ENCODE measurements at places on chromosomes 1 and 21.

DNA sequence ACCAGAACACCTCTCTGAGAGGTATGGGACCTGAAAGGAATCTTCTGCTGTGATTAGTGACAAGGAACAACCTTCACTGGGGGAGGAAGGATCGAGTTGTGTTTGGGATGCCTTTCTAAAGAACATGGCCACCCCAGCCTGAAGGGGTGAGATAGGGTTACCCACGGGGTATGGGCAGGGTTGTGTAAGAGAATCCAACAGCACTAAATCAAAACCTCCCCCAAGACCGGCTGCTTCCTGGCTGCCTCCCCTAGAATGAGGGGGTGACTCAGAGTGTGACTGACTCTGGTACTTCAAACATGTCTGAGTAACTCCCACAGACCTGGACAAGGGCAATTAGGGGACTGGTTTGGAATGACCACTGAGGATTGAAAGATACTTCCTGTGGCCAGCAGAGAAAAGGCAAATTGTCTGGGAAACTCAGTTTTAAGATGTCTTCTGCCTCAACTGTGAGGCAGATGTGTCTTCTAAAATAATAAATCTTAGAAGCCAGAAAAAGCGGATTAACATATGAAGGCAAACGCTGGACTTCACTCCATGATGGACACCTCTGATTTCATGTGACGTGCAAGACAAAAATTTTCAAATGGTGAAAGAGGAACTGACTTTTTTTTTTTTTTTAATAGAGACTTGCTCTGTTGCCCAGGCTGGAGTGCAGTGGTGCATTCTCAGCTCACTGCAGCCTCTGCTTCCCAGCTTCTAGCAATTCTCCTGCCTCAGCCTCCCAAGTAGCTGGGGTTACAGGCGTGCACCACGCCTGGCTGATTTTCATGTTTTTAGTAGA lies 6.7 kb upstream of the PTPN14 start:
- no peak for DNase-seq

DNA sequence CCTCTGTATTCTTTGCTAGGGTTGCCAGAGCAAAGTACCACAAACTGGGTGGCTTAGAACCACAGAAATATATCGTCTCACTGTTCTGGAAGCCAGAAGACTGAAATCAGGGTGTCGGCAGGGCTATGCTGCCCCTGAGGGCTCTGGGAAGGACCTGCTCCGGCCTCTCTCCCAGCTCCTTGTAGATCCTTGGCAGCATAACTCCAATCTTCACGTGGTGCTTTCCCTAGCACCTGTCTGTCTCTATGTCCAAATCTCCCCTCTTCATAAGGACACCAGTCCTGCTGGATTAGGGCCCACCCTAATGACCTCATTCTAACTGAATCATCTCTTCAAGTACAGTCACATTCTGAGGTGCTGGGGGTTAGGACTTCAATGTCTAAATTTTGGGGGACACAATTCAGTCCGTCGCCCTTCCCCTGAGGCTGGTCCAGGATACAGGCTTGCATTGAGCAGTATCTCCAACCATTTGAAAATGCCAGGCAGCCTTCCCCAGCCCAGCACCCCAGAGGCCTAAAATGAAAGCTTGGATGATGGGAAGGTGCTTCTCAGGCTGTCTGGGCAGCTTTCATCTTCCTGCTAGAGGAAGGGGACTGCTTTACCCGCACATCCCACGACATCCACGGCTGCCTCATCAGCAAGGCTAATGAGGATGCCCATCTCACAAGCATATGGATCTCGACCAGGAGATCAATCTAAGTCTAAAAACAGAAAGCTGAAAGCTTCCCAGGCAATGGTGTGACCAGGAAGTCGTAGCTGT lies 24.7 kb downstream of the TRIM67 start:
- no peak for DNase-seq

DNA sequence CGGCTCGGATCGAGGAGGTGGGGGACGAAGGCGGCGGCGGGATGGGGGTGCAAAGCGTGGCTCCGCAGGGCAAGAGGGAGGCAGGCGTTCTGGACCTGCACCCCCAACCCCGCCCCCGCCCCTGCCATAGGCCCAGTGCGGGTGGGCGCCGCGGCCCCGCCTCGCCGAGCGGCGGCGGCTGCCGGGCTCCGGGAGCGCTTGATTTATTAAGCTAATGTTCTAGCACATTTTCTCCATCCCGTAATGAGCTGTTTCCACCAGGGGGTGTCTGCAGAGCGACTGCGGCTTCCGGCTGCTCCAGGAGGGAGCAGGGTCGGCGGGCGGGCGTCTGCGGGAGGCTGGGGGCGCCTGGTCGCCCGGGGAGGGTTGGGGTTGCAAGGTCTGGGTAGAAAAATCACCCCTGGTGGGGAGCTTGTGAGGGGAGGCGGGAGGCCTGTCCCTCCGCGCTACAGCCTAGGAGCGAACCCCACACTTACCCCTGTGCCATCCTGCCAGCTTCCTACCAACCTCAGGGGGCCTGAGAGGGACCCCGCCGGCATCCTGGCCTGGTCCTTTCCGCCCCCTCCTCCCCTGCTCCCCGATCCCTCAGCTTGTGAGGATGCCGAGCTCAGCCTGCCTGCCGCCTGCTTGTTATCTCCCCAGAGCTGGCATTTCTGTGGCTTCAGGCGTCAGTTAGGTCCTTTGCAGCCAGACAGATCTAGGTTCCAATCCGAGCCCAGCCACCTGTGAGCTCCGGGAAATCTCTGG lies 48.5 kb upstream of the ACOT11 start:
- no peak for DNase-seq

GRCh38 chr1:178530502-178530901 lies 17.6 kb downstream of the TEX35 start:
- no peak for DNase-seq

DNA sequence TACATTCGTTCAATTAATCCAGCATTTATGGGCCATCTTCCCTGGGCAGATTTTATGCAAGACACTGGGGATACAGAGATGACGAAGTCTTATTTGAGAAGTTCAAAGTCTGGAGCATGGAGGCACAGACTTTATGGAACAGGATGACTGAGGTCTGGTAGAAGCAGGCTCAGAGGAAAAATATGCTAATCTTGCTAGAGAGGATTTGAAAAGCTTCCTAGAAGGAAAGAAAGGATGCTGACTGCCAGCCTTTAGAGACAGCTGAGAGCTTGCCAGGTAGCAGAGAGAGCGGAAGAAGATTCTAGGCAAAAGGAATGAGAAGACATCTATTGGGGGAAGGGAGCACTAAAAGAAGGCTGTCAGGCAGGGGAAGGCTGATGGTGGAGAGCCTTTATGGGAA lies 75.5 kb upstream of the ATP5PO start:
- no peak for DNase-seq

- DNase-seq: no peak
Measured at GRCh38 chr21:41926807-41927171, 27.0 kb downstream of the C2CD2 start.

GRCh38 chr21:41419921-41420862 lies 5.8 kb upstream of the MX1 start:
- DNase-seq: peak; percentile 81

DNA sequence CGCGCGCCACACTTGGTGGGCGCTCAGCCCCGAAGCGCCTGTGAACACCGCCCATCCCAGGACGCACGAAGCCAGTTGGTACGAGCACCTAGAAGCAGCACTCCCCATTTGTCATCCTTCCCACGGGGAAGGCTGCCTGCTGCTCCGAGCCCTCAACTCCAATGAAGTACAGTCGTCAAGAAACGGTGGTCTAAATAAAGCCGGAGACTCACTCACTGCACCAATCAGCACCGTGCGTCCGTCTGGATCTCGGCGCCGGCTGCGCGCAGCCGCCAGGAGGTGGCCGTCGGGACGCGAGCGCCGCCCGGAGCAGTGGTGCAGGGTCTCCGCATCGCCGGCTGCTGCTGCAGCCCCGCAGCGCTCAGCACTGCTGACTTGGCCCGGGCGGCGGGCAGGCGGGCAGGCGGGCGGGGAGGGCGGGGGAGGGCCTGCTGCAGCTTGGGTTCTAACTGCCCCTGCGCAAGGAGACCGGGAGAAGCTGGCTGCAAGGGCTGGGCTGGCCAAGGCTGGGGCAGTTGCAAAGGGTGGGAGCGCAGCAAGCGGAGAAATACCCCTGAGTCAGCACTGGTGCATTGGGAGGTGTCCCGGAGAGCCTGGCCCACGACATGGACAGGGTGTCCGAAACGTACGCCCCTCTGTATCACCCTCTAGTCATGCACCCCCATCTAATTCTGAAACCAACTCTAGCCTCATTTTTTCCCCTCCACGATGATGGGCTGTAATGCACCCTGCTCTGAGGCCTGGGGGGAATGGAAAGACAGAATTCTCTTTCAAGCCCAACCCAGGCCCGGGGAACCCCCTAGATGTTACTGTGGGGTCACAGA lies 35.8 kb upstream of the H6PD start:
- no peak for DNase-seq

GRCh38 chr1:165416876-165417275 lies 28.1 kb downstream of the RXRG start:
- no peak for DNase-seq

GRCh38 chr1:211613108-211613947 lies 34.4 kb upstream of the SLC30A1 start:
- DNase-seq: no peak

DNA sequence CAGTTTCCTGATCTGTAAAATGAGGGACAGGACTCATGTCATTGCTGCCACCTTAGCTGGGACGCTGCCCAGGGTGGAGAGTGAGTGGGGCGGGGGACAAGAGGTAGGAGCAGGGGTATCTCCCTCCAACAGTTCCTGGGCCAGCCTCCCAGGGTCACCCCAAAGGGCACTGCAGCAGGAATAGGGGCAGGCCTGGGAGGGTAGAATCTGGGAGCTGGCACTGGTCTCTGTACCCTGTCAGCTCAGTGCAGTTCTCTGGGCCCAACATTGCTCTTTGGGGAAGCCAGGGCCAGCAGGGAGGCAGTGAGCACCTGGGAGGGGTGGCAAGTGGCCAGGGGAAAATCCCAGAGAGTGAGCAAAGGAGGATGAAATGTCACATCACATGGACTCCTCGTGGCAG lies 55.8 kb downstream of the ELK4 start:
- DNase-seq: no peak

GRCh38 chr1:8987881-8988617 lies 38.2 kb downstream of the SLC2A7 start:
- no peak for DNase-seq

DNA sequence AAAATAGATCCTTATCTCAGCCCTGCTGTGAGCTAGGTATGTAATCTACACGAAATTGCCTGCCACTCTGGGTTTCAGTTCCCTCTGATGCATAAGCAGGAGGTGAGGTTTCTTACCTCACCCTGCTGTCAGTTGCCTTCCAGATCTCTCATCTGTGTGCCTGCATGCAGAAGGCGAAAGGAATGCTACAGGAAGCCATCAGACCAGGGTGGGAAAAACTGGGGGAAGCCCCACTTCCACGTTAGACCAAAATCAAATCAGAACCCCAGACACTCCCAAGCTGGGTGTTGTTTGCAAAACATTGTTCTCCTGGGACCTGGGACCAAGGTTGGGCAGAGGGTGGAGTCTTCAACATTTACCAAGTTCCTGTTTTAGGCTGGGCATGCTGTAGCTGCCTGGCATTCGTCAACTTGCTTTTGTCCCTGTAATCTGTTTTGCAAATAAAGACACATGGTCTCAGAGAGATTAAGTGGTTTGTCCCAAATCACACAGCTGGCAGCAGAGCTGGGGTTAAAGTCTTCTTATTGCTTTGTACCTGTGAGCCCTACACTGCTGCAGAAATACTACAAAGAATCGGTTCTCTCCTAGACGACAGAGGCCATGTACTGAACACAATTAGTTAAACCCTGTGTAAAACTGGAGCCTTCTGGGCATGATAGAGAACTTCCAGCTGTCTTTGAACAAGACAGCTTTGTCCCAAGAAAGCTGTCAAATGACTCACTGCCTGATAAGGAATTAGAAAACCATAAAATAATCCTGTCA lies 389.7 kb upstream of the RUNX1 start:
- no peak for DNase-seq

DNA sequence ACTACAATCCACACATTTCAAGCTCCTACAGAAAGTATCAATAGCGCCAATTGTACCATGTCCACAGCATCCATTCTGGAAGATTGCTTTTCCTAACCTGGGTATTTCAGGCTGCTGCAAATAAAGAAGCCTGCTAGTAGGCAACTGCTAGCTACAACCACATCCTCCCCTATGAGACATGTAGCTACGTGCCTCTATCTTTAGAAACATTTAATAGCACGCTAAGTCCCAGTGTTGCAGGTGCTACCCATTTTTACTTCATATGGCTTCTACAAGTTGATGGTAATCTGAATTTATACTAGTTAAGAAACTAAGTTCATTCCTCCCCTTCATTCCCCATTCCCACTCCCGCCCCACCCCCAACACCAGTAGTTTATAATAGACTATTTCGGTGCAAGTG lies 7.4 kb upstream of the AMPD1 start:
- no peak for DNase-seq

DNA sequence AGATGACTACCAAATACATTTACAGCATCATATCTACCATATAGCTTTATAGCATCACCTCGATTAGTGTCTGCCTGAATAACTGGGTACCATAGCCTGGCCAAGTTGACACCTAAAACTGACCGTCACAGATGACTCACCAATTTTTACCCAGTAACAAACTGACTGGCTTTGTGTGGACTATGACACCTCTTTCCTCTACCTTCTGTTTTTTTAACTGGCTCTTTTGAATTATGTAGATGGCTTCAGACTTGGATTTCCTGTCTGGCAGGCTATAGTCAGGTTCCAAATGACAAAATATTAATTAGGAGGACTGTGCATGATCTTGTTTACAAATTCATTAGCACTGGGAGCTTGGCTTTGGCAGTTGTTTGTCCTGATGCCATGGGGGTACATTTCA lies 360.3 kb downstream of the TGFB2 start:
- DNase-seq: no peak

GRCh38 chr1:154479764-154480421 lies 22.1 kb upstream of the TDRD10 start:
- DNase-seq: peak; percentile 71

DNA sequence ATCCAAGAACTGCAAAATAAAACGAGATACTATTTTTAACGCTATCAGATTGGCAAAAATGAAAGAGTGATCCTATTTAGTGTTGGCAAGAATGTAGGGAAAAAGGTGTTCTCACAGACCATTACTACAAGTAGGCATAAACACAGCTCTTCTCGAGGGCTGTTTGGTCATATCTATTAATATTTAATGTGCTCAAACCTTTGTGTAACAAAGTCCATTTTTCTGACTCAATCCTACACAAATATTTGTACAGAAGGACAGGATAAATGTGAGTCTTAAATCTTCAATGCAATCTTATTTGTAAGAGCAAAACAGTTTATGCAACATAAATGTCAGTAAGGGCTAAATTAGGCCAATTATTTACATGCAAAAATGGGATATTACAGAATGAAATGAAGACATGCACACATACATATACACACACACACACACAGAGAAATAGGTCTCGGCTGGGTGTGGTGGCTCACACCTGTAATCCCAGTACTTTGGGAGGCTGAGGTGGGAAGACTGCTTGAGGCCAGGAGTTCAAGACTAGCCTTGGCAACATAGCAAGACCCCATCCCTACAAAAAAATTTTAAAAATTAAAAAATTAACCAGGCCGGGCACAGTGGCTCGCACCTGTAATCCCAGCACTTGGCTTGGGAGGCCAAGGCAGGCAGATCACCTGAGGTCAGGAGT lies 17.7 kb downstream of the DHCR24 start:
- DNase-seq: no peak

GRCh38 chr1:67723620-67724019 lies 38.6 kb downstream of the GADD45A start:
- DNase-seq: no peak

- DNase-seq: no peak
Measured at GRCh38 chr1:202709276-202710041, 795 bp downstream of the SYT2 start.

GRCh38 chr1:192627901-192628300 lies 8.0 kb upstream of the RGS13 start:
- DNase-seq: no peak
